CD4-positive, alpha-beta memory T cell (primary cell): ENCODE measurements at places on chromosomes 2 and 18. TPM values are rescaled to one million over a fixed set of nuclear protein-coding genes. Genes with fewer than 3 reads are reported as not detected.

GRCh38 chr2:88837511-88838160 lies 146.2 kb downstream of the RPIA start:
- no peak for DNase-seq
- no peaks in the 10 kb centered on the region for H3K4me1 ChIP-seq
- no peak overlapping the region for H3K4me3 ChIP-seq

GRCh38 chr2:6445156-6445555 lies 420.6 kb downstream of the CMPK2 start:
- no peak overlapping the region for H3K4me3 ChIP-seq
- H3K27ac ChIP-seq = no peak overlapping the region
- DNase-seq = no peak
- H3K4me1 ChIP-seq = no peaks in the 10 kb centered on the region

GRCh38 chr2:1813371-1813770 lies 69.1 kb upstream of the PXDN start:
- no peaks in the 10 kb centered on the region for H3K36me3 ChIP-seq
- no peak overlapping the region for H3K27ac ChIP-seq
- no peaks in the 10 kb centered on the region for H3K4me1 ChIP-seq

The HOXD11 gene
- total RNA-seq = not detected

GRCh38 chr2:32772638-32773447 lies 145.0 kb downstream of the TTC27 start:
- peaks cover 9% of the 10 kb centered on the region for H3K36me3 ChIP-seq
- H3K4me1 ChIP-seq = no peaks in the 10 kb centered on the region
- no peak for DNase-seq
- H3K4me3 ChIP-seq = no peak overlapping the region
- H3K27me3 ChIP-seq = no peaks in the 10 kb centered on the region

- DNase-seq = no peak
- no peak overlapping the region for H3K27ac ChIP-seq
- H3K36me3 ChIP-seq = no peaks in the 10 kb centered on the region
- no peaks in the 10 kb centered on the region for H3K4me1 ChIP-seq
- no peak overlapping the region for H3K4me3 ChIP-seq
- H3K27me3 ChIP-seq = no peaks in the 10 kb centered on the region
Measured at GRCh38 chr2:128500138-128500800, 181.6 kb upstream of the HS6ST1 start.

GRCh38 chr2:10912076-10912731 lies 470 bp downstream of the KCNF1 start:
- no peaks in the 10 kb centered on the region for H3K4me1 ChIP-seq
- DNase-seq = no peak
- H3K36me3 ChIP-seq = no peaks in the 10 kb centered on the region
- H3K27ac ChIP-seq = no peak overlapping the region
- no peak overlapping the region for H3K4me3 ChIP-seq

GRCh38 chr2:3536682-3537632 lies 17.6 kb upstream of the ADI1 start:
- H3K36me3 ChIP-seq = peaks cover 7% of the 10 kb centered on the region
- H3K4me1 ChIP-seq = no peaks in the 10 kb centered on the region
- H3K27ac ChIP-seq = no peak overlapping the region
- no peak for DNase-seq

DNA sequence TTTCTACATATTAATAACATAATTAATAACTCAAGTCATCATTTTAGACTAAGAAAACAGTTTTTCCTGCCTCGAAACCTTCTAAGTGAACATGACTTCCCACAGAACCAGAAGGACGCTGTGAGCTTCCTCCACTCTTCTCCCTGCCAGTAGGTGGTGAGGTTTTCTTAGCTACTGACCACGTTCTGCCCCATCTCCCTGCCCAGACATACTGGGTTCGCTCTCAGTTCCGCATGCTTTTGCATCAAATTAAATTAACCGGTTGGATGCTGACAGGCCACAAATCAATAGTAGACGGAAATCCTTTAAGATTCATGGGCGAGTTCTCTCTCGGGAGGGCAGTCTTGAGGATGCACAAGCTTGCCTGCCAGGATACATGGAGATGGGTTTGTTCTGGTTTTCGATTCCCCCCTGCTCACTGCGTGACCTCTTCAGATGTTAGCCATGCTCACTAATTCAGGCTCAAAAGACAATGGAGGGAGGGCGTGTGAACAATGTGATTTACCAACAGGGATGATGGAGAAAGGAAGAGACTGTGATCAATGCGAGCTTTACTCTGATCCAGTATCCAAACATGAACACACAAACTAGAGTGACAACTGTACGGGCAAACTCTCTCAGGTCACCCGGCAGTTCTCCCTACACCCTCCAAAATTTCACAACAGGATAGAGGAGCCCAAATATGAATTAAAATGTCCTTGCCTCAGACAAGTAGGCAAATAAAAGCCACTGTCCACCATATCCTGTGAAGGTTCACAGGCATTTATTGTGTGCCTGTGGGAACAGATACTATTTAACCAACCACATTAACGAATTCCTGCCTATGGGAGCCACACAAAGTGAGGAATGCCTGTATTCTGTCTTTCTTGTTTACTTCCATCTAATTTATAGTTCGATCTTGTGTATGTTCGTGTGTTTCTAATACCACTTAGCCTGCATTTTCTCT lies 375.7 kb downstream of the EIPR1 start:
- no peaks in the 10 kb centered on the region for H3K36me3 ChIP-seq
- H3K27ac ChIP-seq = no peak overlapping the region
- no peak overlapping the region for H3K4me3 ChIP-seq
- H3K27me3 ChIP-seq = no peaks in the 10 kb centered on the region
- no peak for DNase-seq
- no peaks in the 10 kb centered on the region for H3K4me1 ChIP-seq

The LRP1B gene
- total RNA-seq = not detected

DNA sequence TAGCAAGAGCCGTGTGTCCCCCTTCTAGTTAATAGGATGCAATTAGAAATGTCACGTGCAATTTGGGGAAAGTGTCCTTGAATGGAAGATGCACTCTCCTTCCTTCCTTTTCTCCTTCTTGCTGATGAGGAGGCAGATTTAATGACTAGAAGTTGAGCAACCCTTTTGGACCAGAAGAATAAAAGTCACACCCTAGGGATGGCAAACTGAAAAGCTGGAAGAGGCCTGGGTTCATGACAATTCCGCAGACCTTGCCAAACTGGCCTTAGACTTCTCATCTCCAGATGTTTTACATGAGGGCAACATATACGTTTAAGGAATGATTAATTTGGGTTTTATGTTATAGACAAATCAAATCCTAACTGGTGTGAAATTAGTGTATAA lies 38.6 kb upstream of the NCOA1 start:
- H3K36me3 ChIP-seq = no peaks in the 10 kb centered on the region
- no peaks in the 10 kb centered on the region for H3K4me1 ChIP-seq
- no peaks in the 10 kb centered on the region for H3K27me3 ChIP-seq
- H3K4me3 ChIP-seq = no peak overlapping the region

DNA sequence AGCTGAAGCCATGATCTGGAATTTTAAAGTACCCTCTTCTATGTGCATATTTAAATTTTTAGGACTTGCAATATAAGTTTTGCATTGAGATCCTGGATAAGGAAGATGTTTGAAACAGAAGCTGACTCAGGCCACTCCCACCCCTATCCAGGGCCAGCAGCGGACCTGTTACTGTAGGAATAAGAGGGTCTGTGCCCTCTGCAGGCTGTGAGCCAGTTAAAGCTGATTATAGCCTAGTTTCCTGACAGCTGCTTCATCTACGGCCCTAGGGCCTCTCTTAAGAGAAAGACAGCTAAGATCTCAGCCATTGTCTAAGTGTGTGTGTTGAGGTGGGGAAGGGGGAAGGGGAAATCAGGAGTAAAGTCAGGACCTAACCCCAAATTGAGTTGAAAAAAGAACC lies 234.0 kb downstream of the HAUS1 start:
- no peak overlapping the region for H3K4me3 ChIP-seq
- H3K4me1 ChIP-seq = peaks cover 15% of the 10 kb centered on the region
- H3K27ac ChIP-seq = no peak overlapping the region
- H3K27me3 ChIP-seq = peaks cover 18% of the 10 kb centered on the region

GRCh38 chr2:98298683-98299164 lies 47.5 kb upstream of the CNGA3 start:
- no peak overlapping the region for H3K4me3 ChIP-seq
- no peaks in the 10 kb centered on the region for H3K4me1 ChIP-seq
- no peaks in the 10 kb centered on the region for H3K27me3 ChIP-seq
- no peak overlapping the region for H3K27ac ChIP-seq

GRCh38 chr2:29305762-29306161 lies 190.5 kb downstream of the CLIP4 start:
- no peak for DNase-seq
- no peak overlapping the region for H3K4me3 ChIP-seq
- no peaks in the 10 kb centered on the region for H3K27me3 ChIP-seq
- H3K36me3 ChIP-seq = no peaks in the 10 kb centered on the region

The ANKRD29 gene
- total RNA-seq = not detected

The FANCL gene
- total RNA-seq = 9.7 TPM

The UGT1A5 gene
- total RNA-seq = not detected

The PLCL1 gene
- total RNA-seq = 16.9 TPM

The FHL2 gene
- 0.23 TPM for total RNA-seq

- peaks cover 20% of the 10 kb centered on the region for H3K4me1 ChIP-seq
- H3K27me3 ChIP-seq = no peaks in the 10 kb centered on the region
- H3K36me3 ChIP-seq = no peaks in the 10 kb centered on the region
- DNase-seq = no peak
- H3K27ac ChIP-seq = no peak overlapping the region
Measured at GRCh38 chr2:98026927-98027522, 31.3 kb upstream of the TMEM131 start.

The ARL5A gene
- total RNA-seq = 41.6 TPM

The SUMO1 gene
- 53.2 TPM for total RNA-seq

DNA sequence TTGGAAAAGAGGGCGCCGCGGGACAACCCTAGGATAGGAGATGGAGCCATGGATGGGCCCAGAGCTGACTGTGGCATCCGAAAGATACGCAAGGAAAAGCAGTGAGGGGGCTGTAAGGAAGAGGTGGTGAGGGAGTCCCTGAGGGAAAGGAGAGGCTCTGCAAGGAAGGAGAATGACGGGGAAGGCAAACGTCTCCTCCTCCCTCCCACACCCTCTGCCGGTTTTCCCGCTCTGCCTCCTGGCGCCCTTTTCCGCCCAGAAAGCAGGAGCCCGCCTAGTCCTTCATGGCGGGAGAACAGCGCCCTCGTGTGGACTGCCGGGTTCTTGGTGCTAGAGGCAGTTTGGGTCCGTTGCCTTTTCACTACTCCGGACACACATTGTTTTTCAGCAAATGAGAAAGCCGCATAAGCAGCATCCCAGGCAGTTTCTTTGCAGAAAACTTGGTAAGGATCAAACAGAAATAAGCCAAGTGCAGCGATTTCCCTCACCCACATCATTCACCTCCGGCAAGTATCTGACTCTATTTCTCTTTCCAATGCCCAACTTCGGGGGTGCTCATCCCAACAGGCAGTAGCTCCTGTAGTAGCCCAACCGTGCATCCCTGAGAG lies 200.4 kb downstream of the INO80D start:
- no peaks in the 10 kb centered on the region for H3K36me3 ChIP-seq
- H3K27me3 ChIP-seq = no peaks in the 10 kb centered on the region
- H3K4me1 ChIP-seq = no peaks in the 10 kb centered on the region
- no peak overlapping the region for H3K27ac ChIP-seq

- no peak overlapping the region for H3K27ac ChIP-seq
- H3K4me3 ChIP-seq = no peak overlapping the region
- no peaks in the 10 kb centered on the region for H3K36me3 ChIP-seq
- peaks cover 6% of the 10 kb centered on the region for H3K4me1 ChIP-seq
Measured at GRCh38 chr2:196592331-196592910, 47.1 kb upstream of the CCDC150 start.
